CD4-positive, alpha-beta memory T cell (primary cell): ENCODE measurements at places on chromosomes 7 and 10.

DNA sequence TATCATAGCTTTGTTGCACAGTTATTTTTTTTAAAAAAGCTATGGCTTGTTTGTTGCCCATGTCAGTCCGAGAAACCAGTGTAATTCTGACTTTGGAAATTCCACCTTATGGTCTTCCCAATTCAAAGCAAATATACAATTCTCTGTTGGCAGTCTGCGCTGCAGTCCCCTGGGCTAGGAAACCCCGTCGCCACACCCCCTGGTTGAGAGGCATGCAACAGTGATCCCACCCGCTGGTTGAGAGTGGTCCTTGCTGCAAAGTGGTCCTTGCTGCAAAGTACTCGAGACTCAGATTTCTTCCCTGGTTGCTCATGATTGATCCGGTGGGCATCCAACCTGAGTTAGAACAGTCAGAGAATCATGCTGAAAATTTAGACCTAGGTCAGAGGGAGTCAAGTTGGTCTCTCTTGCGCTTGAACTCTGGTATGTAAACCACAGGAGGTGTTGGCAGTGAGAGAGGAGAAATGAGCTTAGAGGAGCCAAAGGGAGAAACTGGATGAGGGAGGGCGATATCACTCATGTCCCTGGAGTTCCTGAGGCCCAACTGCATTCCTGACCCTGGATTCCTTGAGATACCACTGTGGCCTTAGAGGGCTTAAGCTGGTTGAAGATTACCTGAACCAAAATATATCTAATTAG lies 45.0 kb upstream of the STK17A start:
- DNase-seq = no peak

GRCh38 chr7:90982228-90982627 lies 282.0 kb upstream of the FZD1 start:
- DNase-seq = no peak

GRCh38 chr10:31451766-31452165 lies 132.8 kb downstream of the ZEB1 start:
- DNase-seq = no peak

DNA sequence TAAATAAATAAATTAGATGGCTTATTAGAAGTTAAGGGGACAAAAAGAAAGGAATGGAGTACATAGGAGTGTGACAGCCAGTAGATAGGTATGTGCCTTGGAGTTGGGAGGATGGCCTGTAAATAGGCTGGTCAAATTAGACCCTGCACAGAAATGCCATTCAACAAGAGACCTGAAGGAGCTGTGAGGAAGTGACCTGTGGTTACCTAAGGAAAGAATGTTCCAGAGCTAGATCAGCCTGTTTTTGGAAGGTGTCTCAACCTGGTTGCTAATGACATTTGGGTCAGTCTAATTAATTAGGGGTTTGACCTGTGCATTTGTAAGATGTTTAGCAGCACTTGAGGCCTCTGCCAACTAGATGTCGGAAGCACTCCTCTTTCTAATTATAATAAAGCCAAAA lies 315.3 kb upstream of the PLXDC2 start:
- no peak for DNase-seq

DNA sequence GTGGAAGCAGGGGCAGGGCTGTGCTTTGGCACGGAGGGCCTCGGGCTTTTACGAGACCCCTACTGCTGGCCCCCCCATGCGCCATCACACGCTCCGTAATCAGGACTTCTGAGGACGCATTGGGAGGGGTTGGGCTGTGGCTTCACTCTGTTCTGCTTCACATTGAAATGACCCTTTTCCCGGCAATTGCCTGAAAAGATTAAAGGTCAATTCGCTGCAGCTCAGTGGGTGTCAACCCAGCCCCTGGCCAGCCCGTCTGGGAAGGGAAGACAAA lies 41.7 kb upstream of the UBE3C start:
- no peak for DNase-seq

- no peak for DNase-seq
These were observed 11.7 kb upstream of the SLF2 start for GRCh38 chr10:100901051-100901450.

GRCh38 chr10:5527332-5528200 lies 2.8 kb downstream of the CALML3 start:
- no peak for DNase-seq
